ENCODE measurements at places on chromosomes 12 and 14.

GRCh38 chr14:80275208-80275850 lies 64.0 kb upstream of the DIO2 start:
- no peak for DNase-seq

DNA sequence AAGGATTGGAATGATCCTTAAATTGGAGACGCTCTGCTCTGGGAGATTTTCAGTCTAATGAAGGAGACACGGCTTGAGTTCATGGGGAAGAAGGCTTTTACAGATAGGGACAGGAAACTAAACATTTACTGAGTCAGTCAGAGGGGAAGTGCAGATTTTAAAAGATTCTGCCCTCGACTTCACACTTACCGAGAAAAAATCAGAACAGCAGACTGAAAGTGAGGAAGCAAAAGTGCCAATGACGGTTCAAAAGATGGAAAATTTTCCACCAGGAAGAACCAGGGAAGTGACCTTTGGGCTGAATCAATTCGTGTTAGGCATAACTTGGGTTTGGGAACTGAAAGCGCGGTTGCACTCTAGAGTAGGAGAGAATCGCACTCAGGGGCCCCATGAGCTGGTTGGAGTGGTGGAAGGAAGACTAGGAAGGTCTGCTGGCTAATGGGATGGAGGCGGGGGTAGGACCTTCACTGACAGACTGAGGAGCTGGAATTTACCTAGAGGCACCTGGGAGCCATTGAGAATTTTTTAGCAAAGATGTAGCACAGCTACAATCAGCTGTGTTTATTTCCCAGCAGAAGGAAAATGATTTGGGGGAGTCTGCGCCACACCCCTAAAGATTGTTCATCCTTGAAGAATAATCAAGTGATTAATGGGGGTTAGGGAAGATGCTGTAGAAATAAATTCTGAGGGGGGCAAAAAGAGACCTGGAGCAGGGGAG lies 1.2 kb downstream of the KCNK13 start:
- DNase-seq: no peak

DNA sequence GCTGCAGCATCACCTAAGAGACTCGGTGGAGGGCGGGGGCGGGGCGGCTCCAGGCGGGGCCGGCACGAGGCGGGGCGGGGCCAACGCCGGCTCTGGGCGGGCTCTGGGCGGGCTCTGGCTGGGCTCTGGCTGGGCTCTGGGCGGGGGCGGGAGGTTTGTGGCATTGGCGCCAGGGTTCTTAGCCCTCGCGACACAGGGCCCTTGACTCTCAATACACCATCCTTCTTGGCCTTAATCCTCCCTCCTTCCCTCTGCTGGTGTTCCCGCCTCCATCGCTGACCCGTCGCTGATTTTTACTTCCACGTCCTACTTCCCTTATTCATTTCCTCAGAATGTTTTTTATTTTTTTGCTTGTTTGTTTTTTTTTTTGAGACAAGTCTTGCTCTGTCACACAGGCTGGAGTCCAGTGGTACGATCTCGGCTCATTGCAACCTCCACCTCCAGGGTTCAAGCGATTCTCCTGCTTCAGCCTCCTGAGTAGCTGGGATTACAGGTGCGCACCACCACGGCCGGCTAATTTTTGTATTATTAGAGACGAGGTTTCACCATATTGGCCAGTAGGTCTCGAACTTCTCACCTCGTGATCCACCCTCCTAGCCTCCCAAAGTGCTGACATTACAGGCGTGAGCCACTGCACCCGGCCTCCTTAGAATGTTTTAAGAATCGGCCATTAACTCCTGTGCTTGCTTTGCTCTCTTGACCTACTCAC lies at the start of gene BLTP3B:
Gene BLTP3B, minus strand, starts transcription at position 24 of the 709 bp plus-strand sequence. CDS start 239 bp downstream, outside the sequence.
- DNase-seq: peak; percentile 86

DNA sequence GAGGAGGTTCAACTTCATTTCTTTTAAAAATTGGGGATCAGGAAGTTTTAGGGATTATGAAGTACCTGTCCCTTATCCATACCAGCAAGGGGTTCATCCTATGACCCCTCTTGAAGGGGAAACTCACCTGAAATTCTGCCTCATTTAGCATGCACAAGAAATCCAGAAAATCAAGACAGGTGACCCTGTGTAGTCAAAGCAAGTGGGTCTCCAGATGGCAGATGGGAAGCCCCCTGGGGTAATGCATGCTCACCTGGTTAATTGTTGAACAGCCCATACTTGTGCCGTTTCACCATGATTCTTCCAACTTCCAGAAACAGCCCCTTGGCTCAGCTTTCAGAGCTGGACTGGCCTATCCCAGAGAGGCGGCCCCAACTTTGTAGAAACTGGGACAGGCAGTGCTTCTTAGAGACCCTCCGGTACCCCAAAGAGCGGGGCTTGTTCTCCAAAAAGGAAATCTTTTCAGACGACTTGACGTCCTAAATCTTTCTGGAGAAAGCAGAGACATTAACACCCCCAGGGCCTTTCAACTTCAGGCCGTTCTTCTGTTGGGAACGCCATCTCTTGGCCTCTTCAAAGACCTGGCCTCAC lies 66.3 kb upstream of the ESRRB start:
- DNase-seq: no peak

- DNase-seq: no peak
Measured at GRCh38 chr12:132739600-132740312, 21.9 kb downstream of the ANKLE2 start.

DNA sequence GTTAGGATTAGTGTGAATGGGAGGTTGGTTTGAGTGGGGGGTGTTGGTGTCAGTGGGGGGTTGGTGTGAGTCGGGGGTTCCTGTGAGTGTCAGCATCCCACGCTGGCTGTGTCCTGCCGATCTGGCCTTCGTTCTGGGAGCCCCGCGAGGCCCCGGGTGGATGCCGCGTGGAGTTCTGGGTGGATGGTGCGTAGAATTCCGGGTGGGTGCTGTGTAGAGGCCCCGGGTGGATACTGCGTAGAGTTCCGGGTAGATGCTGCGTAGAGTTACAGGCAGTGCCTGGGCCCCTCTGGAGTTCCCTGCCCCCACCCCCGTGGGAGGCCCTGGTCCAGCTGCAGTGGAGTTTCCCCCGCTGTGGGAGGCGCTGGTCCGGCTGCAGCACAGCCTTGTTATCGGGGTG lies 8.7 kb downstream of the NOC4L start:
- DNase-seq: no peak

DNA sequence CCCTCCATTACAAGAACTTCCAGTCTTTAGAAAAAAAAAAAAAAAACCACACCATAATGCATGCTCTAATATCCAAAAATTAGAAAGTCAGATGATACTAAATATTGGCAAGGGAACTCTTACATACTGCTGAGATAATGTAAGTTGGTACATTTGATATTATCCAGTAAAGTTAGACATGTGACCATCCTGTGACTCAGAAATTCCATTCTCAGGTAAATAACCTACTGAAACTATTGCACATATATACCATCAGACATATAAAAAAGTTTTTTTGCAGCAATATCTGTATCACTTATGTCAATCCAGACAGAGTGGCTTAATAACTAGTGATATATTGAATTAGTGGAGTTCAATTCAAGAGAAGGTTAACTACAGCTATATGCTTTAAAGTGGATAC lies 63.5 kb downstream of the KITLG start:
- DNase-seq: no peak

GRCh38 chr12:5230861-5231260 lies 187.2 kb downstream of the KCNA5 start:
- no peak for DNase-seq

GRCh38 chr12:20601668-20602280 lies 93.4 kb upstream of the SLCO1C1 start:
- DNase-seq: no peak

DNA sequence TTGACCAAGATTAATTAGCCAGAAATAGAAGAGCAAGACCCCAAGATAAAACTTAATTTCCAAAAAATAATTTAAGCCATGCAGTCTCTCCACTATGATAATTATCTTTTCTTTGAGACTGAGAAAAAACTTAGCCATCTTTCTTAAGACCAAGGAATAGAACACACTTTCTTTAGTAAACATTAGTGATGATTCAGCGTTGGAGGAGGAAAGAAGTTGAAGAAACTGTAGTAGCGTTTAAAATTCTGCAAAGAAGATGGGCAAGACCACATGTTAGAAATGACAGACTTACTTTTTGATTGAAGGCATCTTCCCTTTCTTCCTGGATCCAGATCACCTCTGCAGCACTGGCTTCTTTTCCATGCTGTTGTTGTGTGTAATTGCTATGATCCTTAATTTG lies 124.8 kb upstream of the RASSF8 start:
- DNase-seq: no peak

DNA sequence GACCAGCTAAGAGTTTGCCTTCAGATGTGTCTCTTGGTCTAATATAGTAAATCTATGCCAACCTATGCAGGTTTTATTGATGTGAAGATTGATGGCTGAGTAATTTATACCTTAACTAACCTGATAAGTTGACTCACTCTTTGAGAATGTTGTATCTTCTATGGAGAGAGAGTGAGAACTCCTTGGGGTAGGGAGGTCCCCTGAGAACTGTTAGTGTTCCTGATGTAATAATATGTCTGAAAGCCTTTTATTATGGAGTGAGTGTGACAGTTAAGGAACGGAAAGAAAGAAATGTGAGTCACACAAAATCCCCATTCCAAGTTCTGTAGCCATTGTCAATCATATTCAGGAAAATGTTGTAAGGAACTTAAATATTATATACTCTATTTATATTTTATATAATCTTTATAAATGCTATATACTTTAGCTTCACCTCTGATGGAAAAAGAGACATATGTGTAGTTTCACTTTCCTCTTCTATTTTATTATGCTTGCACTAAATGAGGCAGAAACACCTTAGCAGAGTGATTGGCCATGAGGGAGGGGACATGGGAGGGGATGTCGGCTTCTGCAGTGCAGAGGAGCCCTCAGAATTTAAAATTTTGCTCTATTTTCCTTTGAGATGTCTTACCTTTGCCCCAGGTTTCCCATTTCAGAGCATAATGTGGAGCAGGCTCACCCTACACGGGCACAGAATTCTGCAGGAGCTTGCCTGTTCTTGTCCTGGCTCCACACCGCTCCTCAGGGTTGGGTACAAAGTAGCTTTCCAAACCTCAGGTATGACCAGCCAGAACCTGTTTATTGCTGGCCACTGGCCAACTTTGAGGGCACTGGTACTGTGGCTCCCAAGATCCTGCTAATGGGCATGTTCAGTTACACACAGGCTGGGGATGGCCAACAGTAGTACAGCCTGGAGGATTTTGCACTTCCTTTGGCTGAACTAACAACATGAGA lies 57.7 kb downstream of the ARF6 start:
- peak; percentile 11 for DNase-seq

- peak; percentile 82 for DNase-seq
Measured at GRCh38 chr14:24052656-24053547, 1.1 kb downstream of the CARMIL3 start.

DNA sequence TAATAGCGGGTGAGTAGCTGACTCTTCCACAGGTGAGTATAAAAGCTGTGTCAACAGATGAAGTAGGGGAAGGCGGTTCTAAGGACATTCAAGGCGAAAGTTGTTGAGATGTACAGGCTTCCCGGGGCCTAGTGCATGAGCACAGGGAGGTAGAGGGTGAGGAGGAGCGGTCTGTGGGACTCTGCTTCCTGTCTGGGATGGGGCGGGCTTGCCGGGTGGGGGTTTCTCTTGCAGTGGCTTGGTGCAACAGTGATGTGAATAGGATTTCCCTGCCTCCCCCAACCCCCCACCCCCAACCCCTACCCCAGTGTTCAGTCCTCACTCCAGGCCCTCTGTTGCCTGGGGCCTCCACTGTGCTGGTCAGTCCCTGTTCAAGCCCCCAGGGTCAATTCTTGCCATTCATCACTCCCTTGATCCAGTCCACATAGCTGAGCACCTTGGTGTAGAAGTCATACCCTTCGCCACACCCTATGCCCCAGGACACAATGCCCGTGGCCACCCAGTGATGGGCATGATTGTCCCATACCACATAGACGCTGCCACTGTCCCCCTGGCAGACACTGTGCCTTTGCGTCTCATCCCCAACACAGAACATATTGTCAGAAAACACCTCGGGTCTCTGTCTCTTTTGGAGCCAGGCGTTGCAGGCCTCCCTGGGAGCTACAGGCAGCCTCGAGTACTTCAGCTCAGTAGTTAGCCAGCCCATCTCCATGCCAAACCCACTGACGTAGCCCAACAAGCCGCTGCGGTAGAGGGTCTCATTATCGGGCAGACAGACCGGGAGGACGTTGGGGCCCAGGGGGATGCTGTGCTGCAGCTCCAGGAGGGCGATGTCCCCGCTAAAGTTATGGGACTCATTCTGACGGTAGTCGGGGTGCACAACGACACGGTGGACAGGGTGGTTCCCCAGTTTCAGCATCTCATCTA lies 4.0 kb upstream of the C1R start:
- no peak for DNase-seq

- no peak for DNase-seq
Measured at GRCh38 chr12:125267114-125267513, 201.9 kb downstream of the AACS start.

DNA sequence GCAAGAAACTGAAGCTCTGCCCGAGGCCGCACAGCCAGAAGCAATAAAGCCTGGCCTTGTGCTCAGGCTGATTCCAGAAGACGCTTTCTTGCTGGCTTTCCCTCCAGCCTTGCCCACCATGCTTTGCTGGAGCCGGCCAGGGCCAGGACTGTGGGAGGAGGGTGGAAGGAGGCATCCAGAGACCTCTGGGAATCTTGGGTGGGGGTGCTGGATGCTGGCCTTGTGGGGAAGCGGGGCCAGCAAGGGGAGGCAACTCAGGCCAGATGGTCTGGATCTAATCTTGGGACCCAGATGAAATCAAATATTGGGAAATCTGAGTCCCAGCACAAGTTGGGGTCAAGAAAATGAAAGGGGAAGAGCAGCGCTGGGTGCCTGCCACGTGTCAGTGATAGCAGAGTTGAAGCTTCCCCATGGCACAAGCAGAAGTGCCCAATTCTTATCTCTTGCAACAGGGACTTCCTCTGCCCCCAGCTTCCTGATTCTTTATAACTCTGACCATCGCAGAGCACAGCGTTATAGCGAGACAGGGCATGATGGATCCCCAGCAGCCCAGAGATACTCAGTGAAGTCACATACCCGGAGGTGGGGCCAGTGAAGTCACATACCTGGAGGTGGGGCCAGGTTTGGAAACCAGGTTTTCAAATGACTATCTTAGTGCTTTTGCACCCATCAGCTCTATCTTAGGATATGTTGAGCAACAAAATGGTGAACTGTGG lies 6.4 kb upstream of the RABGGTA start:
- no peak for DNase-seq

Data from CD4-positive, alpha-beta T cell treated with Interleukin-4 for 4 hours (primary cell).